Pancreas (tissue), 10 donors: ENCODE measurements at places on chromosomes 6 and 20. TPM values are rescaled to one million over a fixed set of nuclear protein-coding genes. Genes with fewer than 3 reads are reported as not detected.

- DNase-seq: no peak
Measured at GRCh38 chr20:19937651-19938420, 79.3 kb upstream of the NAA20 start.

- DNase-seq: no peak
Measured at GRCh38 chr6:135161411-135162395, 19.4 kb upstream of the MYB start.

Gene OR2B6
- not detected for total RNA-seq

DNA sequence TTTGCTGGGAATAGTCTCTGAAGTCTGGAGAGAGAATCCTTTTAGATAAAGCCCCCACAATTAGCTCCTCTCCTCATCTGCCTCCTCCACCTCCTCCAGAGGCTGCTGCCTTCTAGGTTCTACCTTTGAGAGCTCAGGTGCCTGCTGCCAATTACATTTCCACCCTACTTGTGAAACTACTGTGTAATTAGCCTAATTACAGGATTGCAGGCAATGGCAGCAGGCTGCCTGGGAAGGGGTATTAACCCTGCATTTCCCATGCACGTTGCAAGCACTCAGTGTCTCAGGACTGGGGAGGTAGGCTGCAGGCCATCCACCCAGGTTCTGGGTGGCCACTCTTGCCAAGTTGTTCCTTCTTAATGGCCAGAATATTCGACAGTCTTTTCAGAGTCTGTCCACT lies 215.6 kb upstream of the ZNF217 start:
- DNase-seq: no peak

DNA sequence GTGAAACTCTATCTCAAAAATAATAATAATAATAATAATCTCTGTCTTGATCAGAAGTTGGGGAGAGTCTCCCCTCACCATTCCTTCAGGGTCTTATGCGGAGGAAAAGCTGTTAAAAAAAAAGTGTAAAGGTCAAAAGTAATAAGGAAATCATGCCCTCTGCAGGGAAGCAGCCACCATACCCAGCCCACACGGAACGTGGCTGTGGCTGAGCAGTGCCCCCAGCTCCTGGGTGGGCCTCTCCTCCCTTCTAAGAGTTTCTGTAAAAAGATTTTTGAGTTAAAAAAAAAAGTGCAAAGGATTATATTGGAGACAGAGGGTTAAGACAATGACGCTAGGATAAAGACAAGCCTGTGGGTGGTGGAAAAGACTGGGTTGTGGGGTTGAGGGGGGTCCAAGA lies 29.3 kb upstream of the ITCH start:
- no peak for DNase-seq

DNA sequence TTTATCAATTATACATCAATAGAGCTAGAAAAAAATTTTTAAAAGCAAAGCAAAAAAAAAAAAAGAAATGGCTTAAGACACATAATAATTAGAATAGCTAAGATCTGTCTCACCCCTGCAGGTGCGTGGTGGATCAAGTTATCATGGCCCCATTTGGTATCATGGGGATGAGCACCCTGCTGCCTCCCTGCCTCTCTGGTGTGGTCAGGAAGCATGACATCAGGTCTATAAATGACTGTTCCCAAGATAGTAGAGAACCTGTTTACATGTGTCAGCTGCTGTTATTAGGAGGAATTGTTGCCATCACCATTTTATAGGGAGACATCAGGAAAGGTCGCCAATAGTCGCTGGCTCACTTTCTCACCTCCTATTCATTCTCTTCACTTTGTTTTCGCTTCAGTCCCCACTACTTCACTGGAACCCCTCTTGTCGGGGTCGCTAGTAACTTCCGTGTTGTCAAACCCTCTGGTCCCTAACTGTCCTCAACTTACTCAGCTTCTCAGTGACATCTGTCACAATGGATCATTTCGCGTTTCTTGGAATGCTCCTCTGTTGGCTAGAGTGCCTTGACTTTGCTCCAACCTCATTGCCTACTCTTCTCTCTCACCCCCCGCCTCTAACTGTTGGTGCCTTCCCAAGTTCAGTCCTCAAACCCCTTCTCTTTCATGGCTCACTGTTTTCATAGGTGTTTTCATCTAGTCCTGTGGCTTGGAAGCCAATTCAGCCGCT lies 4.7 kb downstream of the DNTTIP1 start:
- no peak for DNase-seq

Gene MYLK4
- total RNA-seq: 0.38 TPM

DNA sequence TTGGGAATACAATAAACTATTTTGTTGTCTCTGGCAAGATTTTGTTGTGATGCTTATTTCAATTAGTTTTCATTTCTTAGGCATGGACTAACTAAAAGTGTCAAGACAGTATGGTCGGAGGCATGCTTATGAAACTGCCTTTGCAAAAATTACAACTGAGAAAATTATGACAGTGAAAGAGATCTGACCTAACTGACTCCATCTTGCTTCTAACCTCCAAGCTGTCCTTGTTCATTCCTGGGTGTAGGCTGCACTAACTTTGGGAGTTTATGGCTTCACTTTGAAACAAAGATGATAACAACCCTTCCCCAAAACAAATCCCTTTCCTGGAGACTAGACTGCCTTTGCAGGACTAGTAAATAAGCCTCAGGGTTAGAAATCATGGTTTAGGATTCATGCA lies 4.1 kb upstream of the SHLD1 start:
- DNase-seq: no peak

DNA sequence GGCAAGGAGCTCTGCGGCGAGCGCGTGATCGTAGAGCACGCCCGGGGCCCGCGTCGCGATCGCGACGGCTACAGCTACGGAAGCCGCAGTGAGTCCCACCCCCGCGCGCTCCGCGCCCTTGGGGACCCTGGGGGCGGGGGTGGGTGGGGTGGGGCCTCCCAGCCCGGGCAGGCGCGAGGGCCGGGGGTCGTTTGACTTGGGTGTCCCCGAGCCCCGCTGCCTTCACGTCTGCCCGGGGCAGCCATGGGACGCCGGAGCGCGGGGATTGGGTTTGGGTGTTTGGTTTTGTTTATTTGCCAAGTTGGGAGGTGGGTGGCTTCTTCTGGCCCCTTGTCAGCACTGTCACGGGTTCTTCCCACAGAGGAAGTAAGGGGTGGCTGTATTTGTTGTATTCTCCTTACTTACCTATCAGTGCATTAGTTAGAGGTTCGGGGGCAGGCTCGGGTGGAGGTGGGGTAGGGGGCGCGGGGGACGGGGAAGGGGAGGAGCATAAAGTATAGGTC lies 777 bp downstream of the SRSF6 start:
- DNase-seq: no peak

DNA sequence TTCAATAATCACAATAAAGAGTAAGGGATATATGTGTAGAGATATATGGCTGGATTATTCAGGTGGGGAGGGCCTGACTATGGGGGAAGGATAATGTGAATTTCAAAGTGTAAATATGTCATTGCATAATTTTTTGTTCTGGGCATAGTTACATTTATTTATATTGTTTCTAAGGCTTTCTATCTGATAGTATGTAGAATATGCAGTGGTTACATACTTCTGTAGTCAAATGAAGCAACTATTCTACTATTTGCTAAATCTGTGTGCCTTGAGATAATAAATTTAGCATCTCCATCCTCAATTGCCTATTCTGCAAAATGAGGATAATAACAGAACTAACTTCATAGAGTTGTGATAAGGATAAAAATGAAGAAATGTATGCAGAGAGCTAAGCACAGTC lies 359.2 kb downstream of the CDKAL1 start:
- DNase-seq: no peak

- no peak for DNase-seq
Measured at GRCh38 chr6:38259736-38260135, 380.0 kb downstream of the BTBD9 start.

- no peak for DNase-seq
Measured at GRCh38 chr6:130611366-130611765, 215.8 kb upstream of the SMLR1 start.
